Suppressor macrophage treated with lipopolysaccharide for 1 hour (primary cell): ENCODE measurements at places on chromosomes 12 and 14.

- DNase-seq, result peak; percentile 98
These were observed 436 bp upstream of the ARID4A start for GRCh38 chr14:58297762-58298476.

DNA sequence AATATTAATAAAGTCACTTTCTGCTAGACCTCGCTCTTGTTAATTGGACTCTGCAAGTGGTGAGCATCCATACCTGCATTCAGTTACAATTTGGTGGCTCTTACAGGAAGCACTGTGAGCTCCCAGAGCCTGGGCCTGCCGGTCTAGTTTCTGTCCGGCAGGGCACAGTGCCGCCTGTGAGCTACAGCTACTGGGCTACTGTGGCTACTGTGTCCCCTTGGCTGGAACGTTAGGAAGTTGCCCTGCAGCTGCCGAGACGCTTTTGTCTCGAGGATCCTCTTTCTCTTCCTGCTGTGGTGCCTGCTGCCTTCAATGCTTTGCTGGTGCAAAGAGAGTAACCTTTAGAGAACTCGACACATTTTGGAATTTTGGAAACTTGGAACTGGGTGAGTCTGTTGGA is 44.6 kb upstream of the PTGDR start:
- no peak for DNase-seq

DNA sequence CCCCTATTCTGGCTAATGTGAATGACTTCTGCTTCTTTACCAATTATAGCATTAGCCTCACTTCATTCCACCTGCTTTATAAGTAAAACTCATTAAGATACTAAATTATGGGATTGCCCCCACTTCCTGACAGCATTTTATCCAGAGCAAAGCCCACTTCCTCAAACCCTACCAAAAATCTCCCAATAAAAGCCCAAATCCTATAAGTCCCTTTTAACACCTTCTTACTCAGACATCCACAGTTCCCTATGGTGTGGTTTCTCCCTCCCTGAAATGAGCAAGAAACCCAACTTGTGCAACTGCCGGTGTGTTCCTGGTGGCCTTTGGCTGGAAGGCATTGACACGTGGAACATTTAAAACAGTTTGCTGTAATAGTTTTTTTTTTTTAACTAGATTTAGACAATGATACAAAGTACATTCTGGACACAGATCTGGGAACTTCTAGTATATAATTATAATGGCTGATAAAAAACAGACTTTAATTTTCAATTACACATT is 53.1 kb downstream of the BRMS1L start:
- DNase-seq, result peak; percentile 78

DNA sequence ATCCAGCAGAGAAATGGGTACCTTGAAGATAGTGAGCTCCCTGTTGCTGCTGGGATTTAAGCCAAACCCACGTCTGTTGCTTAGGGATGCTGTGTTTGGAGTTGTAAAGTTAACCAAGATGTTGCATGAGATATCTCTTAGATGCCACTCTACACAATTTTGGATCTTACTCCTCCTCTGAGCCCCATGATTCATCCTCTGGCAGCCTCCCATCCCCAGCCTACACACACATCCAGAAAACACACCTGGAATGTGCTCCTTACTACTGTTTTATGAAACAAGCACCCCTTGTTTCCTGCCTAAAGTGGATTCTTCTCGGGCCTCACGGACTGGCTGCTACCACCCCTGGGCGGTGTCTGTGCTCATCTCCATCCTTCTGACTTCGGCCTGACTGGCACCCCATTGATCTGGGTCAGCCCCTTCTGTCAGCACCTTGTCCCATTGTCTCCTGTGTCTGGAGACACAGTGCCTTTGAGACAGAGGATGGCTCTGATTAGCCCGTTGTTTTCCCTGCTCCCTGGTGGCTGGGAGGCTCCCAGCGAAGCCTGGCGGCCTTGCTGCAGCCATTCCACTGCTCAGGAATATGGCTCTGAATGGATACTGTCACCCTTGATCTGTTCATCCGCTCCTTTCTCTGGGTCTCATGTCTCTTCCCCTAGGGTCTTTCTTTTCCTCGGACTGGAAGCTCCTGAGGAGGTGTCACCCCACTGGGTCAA is 24.3 kb downstream of the TSPAN9 start:
- DNase-seq, result no peak

- no peak for DNase-seq
These were observed 454.2 kb downstream of the AEBP2 start for GRCh38 chr12:19893514-19893913.

- DNase-seq, result no peak
These were observed 5.8 kb downstream of the ADCK1 start for GRCh38 chr14:77805706-77806105.

DNA sequence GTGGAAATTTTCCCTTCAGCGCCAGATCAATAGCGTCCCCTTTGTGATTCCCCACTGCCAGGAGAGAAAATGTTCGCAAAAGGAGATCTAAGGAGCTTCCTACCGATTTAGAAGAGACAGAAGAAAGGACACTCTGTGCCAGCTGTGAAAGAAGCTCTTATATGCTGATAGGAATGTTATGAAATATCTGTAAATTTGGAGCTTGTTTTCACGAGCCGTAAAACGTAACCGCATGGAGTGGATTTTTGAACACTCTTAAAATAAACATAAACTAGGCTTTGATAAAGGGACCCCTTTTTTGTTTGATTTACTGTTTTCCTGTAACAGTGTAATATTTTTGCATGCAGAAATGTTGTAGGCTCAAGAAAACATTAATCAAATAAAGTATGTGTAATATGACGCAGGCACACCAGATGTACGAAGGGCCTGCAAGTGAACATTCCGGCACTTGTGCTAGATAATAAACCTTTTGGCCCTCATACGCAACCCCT is 346.8 kb downstream of the ETNK1 start:
- no peak for DNase-seq

DNA sequence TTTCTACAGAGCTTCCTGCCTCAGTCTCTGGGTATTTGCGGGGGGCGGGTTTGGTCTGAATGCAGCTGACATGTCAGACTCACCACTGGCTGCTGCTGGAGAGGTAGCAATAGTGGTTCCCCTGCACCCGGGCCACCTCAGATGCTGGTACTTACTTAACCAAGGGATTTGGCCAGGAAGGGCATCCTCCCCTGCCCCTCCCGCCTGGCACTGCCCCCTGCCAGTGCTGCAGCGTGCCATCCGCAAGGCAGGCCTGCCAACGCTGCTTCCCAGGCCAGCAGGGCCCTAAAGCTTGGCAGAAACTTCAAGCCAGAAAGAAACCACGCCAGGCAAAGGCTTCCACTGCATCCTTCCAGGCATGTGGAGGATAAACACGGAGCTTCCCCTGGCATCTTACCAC is 22.1 kb downstream of the RAB35 start:
- no peak for DNase-seq

GRCh38 chr14:64069634-64070359 is 217.0 kb downstream of the SYNE2 start:
- no peak for DNase-seq

DNA sequence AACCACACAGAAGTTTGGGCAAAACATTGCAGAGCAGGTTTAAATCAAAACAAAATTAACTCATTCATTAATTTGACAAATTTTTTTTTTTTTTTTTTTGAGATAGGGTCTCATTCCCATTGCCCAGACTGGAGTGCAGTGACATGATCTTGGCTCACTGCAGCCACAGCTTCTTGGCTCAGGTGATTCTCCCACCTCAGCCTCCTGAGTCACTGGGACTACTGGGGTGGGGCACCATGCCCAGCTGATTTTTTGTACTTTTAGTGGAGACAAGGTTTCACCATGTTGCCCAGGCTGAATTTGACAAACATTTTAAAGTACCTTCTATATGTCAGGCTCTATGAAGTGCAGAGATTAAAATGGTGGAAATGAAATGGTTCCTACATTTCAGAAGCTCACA is 257.1 kb upstream of the NPAS3 start:
- no peak for DNase-seq

DNA sequence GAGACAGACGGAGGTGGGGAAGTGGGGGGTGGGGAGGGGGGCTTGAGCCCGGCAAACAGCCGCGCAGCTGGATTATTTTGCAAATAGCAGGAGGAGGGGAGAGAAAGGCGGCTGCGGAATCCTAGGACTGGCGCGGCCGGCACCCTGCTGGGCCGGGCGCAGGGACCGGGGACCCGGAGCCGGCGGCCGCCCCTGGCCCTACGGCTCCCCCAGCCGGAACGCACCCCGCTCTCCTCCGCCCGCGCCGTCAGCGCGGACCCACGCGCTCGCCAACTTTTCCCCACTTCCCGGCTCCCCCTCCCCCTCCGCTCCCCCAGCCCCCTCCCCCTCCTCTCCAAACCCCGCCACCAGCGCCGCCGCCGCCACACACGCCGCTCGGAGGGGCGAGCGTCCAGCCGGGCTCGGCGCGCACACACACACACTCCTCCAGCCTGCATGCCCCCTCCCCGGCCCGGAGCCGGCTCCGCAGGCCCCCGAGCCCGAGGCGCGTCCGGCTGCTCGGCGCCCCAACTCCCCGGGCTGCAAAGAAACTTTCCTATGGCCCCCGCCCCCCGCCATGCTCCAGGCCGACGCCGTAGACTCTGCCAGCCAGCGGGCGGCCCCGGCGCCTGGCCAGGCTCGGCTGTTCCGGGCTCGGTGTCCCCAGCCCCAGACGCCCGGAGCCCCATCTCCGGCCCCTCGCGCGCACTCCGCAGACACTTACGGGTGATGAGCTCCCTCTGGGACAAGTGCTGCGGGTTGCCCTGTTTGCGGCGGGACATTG is 1.4 kb downstream of the BCL11B start:
- DNase-seq, result no peak

DNA sequence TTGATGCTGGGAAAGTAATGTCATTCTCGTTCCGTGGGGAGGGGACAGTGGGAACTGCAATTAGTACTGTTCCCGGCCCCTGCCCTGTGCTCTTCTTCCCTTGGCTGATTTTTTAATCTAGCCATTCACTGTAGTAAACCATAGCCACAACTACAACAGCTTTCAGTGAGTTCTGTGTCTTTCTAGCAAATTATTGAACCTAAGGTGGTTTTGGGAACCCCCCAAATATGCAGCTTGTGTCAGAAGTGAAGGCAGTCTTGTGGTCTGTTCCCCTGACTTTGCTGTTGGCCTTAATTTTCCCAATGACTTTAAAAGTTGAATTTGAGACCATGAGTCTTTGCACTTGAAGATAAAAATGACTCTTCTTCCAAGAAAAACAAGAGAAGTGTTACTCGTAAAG is 114.3 kb upstream of the ETV6 start:
- DNase-seq, result no peak

- DNase-seq, result no peak
These were observed 501.1 kb downstream of the VRK1 start for GRCh38 chr14:97298331-97298730.

GRCh38 chr12:55188974-55189556 is 31.8 kb upstream of the OR10A7 start:
- peak; percentile 91 for DNase-seq

GRCh38 chr14:73795974-73796373 is 55.7 kb upstream of the PTGR2 start:
- DNase-seq, result no peak

GRCh38 chr14:76997257-76997970 is 31.1 kb downstream of the IRF2BPL start:
- DNase-seq, result no peak

GRCh38 chr14:51318813-51319597 is 79.0 kb downstream of the TMX1 start:
- no peak for DNase-seq

- no peak for DNase-seq
These were observed 66.4 kb upstream of the KRR1 start for GRCh38 chr12:75577812-75578211.

DNA sequence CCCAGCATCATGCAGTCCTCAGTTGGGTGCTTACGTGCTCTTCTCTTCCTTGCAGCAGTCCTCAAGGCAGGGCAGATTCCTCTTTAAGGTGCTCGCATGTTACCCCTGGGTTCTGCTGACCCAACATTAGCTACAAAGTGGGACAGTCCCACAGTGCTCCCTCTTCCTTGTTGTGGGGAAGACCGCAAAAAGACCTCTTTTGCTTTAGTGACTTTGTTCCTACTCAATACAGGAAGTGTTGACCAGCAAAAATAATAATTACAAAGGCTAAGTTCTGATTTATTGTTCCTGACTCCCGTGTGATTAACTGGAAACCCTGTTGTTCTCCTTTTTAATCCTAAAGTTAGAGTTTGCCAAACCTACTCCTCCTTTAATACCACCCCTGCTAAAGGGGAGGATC is 13.7 kb downstream of the PIGH start:
- peak; percentile 73 for DNase-seq

- no peak for DNase-seq
These were observed 97.0 kb downstream of the ZFP36L1 start for GRCh38 chr14:68695856-68696255.

DNA sequence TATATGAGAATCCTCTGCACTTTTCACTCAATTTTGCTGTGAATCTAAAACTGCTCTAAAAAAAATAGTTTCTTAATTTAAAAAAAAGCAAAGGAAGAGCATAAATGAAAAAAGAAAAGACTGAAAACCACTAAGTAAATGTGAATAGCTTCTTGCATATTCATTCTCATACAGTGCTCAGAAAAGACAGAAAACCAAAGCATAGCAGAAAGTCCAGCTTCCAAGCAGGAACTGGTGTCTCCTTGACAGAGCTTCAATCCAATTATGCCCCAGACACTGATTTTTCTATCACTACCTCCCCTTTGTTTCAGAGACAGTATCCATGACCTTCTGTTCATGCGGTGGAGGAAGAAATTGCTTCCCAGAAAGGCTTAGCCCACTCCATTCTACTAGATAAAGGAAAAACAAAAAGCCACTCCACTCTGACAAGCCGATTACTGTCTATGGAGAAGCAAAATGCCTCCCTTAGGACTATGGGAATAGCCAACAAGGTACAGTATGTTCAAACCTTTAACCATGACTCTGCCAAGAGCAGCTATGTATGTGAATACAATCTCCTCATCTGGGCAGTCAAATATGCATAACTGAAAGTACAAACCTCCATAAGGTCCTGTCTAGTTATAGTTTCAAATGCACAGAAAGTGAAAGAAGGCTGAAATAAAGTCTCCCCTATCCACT is 40.6 kb downstream of the ATF7 start:
- DNase-seq, result no peak

DNA sequence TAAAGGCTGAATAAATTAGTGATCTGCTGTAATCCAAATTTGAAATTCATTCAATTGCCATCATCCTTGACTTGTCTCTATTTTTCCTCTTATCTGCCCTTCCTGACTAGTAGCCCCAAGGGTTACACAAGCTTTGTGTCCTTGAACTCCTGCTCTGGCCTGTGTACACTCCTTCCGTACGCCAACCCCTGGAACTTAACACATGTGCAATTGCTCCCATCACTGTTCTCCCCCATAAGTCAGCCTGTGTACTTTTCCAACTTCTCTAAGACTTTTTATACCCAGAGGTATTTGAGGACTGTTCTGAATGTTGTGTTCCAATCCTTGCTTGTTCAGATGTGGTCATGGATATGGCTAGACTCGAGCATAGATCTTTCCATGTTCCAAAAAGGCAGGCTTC is 171.1 kb upstream of the G2E3 start:
- DNase-seq, result no peak

DNA sequence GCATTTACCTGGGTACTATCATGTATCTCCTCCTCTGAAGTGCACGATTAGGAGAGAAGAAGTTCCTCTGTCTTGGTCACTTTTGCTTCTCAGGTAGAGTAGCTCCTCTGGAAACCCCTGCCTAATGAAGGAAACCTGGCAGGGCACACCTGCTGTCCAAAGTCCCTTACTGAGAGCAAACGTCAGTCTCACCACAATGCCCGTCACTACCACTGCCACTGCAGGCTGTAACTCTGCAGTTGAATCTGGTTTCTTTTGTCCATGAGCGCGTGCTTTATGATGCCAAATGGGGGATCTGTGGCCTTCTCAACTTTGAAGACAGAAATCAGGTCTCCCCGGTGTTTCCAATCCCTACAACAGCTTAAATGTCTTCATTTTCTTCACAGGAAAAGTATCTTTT is 1068.6 kb downstream of the BCL11B start:
- DNase-seq, result no peak

GRCh38 chr12:124875803-124876132 is 12.1 kb upstream of the SCARB1 start:
- no peak for DNase-seq
